ENCODE measurements at places on chromosomes 12 and 14.

- DNase-seq: no peak
Observed at GRCh38 chr14:84674636-84675035, 855.3 kb upstream of the FLRT2 start.

GRCh38 chr14:28308734-28309133, 457.9 kb upstream of the FOXG1 start:
- no peak for DNase-seq

DNA sequence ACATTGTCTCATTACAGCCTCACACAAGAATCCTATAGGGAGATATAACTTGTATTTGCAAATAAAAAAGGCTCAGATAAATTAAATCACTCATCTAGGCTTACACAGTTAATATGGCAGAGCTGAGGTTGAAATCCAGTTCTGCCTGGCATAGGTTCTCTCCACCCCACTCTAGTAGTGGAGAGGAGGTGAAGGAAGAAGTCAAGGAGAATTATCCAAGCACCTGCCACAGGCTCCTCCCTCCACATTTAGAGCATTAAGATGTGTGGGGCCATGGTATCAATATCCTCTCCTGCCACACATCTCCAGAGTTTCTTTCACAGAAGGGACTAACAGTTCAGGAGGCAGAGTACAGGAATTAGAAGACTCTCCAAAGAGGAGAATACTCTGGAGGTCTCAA, 22.5 kb upstream of the STAC3 start:
- DNase-seq: no peak

DNA sequence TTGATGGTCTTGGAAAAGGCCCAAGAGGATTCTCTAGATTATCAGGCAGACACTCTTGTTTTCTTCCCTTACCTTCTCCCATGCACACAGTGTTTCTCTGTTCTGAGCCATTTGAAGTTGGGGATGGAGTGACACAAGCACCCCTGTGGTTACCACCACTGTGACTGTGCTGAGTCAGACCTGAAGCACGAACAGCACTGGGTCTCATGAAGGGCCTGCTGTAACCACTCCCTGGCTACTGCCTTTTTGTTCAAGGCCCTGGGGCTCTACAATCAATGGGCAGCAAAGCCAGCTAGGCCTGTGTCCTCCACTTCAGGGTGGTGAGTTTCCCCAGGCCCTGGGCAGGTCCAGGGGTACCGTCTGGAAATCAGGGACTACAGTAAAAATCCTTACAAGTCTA, 65.5 kb downstream of the TSPAN8 start:
- DNase-seq: no peak

- no peak for DNase-seq
Observed at GRCh38 chr14:101508196-101508947, 52.9 kb upstream of the DIO3 start.

DNA sequence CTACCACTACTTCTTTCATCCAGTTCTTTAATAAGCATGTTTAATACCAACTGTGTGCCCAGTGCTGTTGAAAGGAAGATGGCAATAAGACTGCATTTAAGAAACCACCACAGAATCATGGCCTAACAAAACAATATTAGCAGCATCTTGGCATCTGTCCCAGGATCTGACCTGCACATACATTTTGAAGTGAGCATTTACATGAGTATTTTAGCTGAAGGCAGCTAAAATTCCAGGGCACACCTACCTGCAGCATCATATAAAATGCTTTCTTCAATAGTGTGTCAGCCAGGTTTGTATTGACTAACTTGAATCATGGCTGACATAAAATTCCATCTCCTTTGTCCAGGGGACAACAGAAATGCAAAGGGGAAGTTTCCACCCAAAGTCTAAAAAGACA, 65.0 kb upstream of the ARHGAP5 start:
- DNase-seq: no peak

GRCh38 chr12:72346363-72346944, 74.3 kb downstream of the TRHDE start:
- DNase-seq: peak; percentile 46

GRCh38 chr14:61568572-61569011, 126.7 kb upstream of the HIF1A start:
- DNase-seq: no peak

GRCh38 chr12:31954925-31955858, 4.0 kb upstream of the RESF1 start:
- DNase-seq: no peak

DNA sequence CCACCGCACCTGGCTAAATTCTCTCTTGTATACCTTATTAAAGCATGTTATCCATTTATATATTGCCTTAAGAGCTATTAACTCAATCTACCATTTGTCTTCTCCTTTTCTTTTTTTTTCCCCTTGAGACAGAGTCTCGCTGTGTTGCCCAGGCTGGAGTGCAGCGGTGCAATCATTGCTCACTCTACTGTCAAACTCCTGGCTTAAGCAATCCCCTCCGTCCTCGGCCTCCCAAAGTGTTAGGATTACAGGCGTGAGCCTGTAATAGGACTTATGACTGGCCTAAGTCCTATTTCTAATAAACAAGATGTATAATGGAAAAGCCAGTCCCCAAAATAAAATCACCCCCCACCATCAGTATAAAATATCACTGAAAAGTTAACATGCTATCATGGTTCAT, 14.4 kb downstream of the SNX6 start:
- no peak for DNase-seq

DNA sequence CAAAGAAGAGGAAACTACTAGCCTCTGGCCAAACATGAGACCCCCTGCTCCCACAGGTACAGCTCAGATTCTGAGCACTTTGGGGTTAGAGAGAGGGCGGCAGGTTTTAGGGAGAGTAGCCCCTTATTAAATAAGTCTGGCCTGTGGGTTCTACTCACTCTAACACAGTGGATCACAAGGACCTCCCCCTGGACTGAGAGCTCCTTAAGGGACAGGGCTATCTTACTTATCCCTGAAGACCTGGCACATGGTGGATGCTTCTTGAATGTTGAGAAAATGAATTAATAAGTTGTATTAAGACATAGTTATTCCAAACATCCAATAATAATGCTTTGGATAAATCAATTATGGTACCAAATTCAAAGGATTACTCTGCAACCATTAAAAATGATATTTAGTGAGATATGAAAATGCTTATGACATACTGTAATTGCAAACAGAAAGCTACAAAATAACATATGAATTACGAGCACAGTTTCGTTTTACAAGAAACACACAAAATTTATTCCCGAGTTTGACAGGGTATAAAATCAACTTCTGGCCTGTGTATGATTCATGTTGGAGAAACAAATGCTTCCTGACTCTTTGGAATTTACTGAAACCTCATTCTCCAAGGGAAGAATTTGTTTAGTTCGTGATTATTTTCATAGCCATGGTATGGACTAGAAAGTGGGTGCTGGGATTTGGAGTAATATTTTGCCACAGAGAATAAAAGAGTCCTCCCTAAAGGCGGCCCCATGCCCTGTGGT, 59.3 kb upstream of the BDKRB2 start:
- no peak for DNase-seq

DNA sequence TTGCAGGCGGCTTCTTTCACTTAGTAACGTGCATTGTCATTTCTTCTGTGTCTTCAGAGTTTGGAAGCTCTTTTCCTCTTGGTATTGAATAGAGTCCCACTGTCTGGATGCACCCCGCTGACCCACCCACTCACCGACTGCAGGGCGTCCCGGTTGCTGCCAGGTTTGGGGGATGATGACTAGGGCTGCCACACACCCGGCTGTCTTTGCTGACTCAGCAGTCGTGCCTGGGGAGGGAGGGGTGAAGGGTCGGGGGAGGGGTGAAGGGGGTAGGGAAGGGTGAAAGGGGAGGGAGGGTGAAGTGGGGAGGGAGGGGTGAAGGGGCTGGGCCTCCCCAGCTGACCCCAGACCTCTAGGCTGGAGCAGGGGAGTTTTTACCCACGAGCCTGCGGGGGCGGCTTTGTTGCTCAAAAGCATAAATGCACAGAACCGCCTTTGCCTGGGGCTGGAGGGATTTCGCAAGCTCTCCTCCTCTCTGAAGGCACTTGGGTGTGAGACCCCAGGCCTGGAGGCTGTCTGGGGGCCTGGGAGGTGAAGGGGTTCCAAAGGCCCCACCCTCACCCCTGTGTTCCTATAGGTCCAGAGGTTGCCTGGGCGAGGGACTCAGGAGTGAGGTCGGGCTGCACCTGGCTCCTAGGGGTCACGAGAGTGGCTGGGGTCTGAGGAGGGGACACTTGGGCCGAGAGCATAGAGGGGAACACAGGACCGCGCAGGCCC, 31.3 kb upstream of the ULK1 start:
- no peak for DNase-seq

DNA sequence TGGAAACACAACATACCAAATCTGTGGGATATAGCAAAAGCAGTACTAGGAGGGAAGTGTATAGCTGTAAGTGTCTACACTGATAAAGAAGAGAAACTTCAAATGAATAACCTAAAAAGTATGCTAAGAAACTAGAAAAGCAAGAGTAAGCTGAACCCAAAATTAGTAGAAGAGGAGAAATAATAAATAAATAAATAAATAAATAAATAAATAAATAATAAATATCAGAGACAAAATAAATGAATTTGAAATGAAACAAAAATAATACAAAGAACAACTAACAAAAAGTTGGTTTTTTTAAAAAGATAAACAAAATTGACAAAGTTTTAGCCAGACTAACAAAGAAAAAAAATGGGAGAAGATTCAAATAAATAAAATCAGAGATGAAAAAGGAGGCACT, 72.7 kb upstream of the TSPAN8 start:
- DNase-seq: no peak

DNA sequence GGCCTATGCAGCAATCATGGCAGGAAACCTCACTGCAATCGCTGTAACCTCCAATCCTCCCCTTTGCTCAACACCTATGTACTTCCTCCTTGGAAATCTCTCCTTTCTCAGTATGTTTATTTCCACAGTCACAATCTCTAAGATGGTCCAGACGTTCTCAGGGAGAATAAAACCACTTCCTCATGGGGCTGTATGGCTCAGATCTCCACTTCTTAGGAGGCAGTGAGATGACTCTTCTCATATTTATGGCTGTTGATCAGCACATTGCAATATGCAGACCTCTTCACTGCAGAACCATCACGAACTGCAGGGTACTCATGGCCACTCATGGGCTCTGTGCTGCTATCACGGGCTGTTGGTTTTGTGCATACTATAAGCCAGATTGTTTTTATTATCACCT, 17.1 kb upstream of the OR4K17 start:
- no peak for DNase-seq

GRCh38 chr12:122350141-122350848, 72.2 kb downstream of the CLIP1 start:
- no peak for DNase-seq

DNA sequence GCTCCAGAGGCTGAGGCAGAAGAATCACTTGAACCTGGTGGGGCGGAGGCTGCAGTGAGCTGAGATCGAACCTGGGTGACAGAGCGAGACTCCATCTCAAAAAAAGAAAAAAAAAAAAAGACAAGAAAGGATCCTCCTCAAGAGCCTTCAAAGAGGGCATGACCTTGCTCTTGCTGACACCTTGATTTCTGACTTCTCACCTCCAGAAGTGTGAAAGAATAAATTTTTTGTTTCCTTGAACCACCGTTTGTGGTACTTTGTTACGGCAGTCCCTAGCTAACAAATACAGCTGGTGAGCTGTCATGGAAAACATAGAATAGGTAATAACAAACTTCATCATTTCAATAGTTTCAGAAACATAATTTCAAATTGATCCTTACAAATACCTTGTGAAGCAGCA, 1.9 kb upstream of the ACTR10 start:
- DNase-seq: no peak

- DNase-seq: no peak
Observed at GRCh38 chr12:41652981-41653380, 464.9 kb downstream of the PDZRN4 start.

GRCh38 chr14:29927376-29928116, at the start of gene PRKD1:
Gene PRKD1 (minus strand): TSS chr14:29927847.
- peak; percentile 72 for DNase-seq

- no peak for DNase-seq
Observed at GRCh38 chr12:25124493-25124892, 70.5 kb downstream of the DNAI7 start.

DNA sequence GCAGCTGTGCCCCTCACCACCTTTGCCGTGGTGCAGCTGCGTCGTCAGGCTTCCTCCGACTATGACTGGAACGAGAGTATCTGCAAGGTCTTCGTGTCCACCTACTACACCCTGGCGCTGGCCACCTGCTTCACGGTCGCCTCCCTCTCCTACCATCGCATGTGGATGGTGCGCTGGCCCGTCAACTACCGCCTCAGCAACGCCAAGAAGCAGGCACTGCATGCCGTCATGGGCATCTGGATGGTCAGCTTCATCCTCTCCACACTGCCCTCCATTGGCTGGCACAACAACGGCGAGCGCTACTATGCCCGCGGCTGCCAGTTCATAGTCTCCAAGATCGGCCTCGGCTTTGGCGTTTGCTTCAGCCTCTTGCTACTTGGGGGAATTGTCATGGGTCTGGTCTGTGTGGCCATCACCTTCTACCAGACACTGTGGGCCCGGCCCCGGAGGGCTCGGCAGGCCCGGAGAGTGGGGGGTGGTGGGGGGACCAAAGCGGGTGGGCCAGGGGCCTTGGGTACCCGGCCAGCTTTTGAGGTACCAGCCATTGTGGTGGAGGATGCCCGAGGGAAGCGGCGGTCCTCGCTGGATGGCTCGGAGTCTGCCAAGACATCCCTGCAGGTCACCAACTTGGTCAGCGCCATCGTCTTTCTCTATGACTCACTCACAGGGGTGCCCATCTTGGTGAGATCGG, 2.6 kb downstream of the GPR162 start:
- DNase-seq: no peak

DNA sequence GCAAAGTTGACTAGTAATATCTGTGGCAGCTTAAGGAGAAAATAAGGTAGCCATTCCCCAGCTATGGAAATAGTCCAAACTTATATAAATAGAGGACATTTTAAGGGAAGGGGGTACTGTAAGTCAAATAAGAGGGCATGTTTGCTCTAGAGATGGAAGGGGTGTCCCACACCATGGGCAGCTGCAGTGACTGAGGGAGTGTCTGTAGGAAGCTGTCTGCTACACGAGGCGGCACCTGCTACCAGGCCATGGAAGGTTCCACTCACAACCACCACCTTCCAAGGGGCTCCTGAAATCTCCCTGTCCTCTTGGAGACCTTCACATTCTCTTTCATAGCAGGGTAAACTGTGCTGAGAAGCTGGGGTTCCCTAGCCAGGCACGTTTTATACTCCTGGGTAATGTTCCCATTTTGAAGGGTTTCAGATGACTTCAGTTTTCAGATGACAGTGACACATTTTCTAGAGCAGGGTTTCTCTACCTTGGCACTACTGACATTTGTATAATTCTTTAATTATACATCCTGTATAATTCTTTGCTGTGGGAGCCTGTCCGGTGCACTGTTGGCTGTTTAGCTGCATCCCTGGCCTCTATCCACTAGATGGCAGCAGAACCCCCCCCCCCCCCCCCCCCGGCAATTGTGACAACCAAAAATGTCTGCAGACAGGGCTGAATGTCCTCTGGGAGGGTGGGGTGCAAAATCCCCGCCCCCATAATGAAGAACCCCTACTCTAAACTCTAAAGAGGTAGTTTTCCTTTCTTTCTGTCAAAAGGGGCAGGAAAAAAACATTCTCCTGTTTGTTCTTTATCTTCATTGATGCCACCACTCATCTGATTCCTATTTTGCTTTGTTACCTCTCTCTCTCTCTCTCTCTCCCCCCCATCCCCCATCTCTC, 11.6 kb upstream of the SMCO2 start:
- no peak for DNase-seq

- no peak for DNase-seq
Observed at GRCh38 chr14:80973931-80974641, 18.7 kb downstream of the TSHR start.

Data from substantia nigra (tissue), 51 donors.